Mononuclear cell (primary cell): ENCODE measurements at places on chromosomes 13 and 19. TPM values are rescaled to one million over a fixed set of nuclear protein-coding genes. Genes with fewer than 3 reads are reported as not detected.

Gene CALR3
- not detected for total RNA-seq

Gene GPR12
- not detected for total RNA-seq

Gene ZNF222
- total RNA-seq: 3.1 TPM

Gene CFAP97D2
- 0.94 TPM for total RNA-seq

Gene LIM2
- 0.21 TPM for total RNA-seq

Gene ZNF816
- 11.0 TPM for total RNA-seq

Gene TRMT1
- total RNA-seq: 30.7 TPM

Gene IL12RB1
- total RNA-seq: 26.9 TPM

Gene CYP2A7
- not detected for total RNA-seq

Gene MYH14
- total RNA-seq: not detected

Gene SLC25A41
- total RNA-seq: not detected

Gene CD33
- 24.5 TPM for total RNA-seq

Gene CLEC17A
- total RNA-seq: 1.6 TPM

Gene SYCN
- total RNA-seq: not detected

Gene KLK15
- not detected for total RNA-seq

Gene KLHL1
- not detected for total RNA-seq
